ENCODE measurements at places on chromosomes 11 and 22. TPM values are rescaled to one million over a fixed set of nuclear protein-coding genes. Genes with fewer than 3 reads are reported as not detected.
A peak's percentile ranks its signal among the peaks of the same experiment; 100 is the strongest.

- no peak overlapping the region for H3K27ac ChIP-seq
- H3K36me3 ChIP-seq = no peaks in the 10 kb centered on the region
- H3K4me3 ChIP-seq = no peak overlapping the region
- no peaks in the 10 kb centered on the region for H3K4me1 ChIP-seq
- no peaks in the 10 kb centered on the region for H3K27me3 ChIP-seq
Measured at GRCh38 chr11:72263361-72263760, 19.4 kb upstream of the PHOX2A start.

The CSNK2A3 gene
- polyA plus RNA-seq = 0.45 TPM

GRCh38 chr22:30234786-30235470 is 11.6 kb downstream of the LIF start:
- no peak overlapping the region for H3K4me3 ChIP-seq
- H3K27me3 ChIP-seq = no peaks in the 10 kb centered on the region
- no peaks in the 10 kb centered on the region for H3K36me3 ChIP-seq
- peaks cover 33% of the 10 kb centered on the region for H3K4me1 ChIP-seq
- DNase-seq = peak; percentile 78
- H3K27ac ChIP-seq = peak overlapping the region; percentile 87

The USP2 gene
- 23.5 TPM for polyA plus RNA-seq

GRCh38 chr11:96384156-96384555 is 5.6 kb downstream of the CCDC82 start:
- no peak overlapping the region for H3K27ac ChIP-seq
- no peak for DNase-seq
- H3K4me3 ChIP-seq = no peak overlapping the region

The LUZP2 gene
- 2.2 TPM for polyA plus RNA-seq

GRCh38 chr11:117092951-117093590 is 5.2 kb downstream of the SIK3 start:
- H3K4me3 ChIP-seq = no peak overlapping the region
- no peaks in the 10 kb centered on the region for H3K36me3 ChIP-seq
- H3K27me3 ChIP-seq = no peaks in the 10 kb centered on the region
- DNase-seq = no peak
- H3K4me1 ChIP-seq = peaks cover 25% of the 10 kb centered on the region

DNA sequence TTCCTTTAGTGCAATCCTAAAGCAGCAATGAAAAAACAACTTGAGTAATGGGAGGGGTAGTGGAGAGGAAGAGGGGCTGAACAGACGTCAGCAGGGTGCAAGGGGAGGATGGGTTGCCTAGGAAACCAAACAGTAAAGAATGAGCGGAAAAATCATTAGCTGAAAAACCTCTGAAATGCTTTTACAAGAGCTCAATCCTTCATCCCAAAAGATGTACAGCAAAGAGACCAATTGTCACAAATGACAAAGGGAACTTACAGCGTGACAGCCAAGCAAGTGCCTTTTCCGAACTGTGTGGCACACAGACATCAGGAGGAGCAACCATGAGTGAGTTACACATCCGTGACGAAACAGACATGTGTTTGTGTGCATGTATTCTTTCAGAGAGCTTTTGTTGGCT is 104.6 kb downstream of the SIK3 start:
- H3K36me3 ChIP-seq = no peaks in the 10 kb centered on the region
- peak; percentile 11 for DNase-seq

- no peak for DNase-seq
- H3K36me3 ChIP-seq = no peaks in the 10 kb centered on the region
- H3K27ac ChIP-seq = no peak overlapping the region
- no peak overlapping the region for H3K4me3 ChIP-seq
Measured at GRCh38 chr11:34586488-34587281, 34.2 kb upstream of the EHF start.

The UBQLN3 gene
- polyA plus RNA-seq = not detected

DNA sequence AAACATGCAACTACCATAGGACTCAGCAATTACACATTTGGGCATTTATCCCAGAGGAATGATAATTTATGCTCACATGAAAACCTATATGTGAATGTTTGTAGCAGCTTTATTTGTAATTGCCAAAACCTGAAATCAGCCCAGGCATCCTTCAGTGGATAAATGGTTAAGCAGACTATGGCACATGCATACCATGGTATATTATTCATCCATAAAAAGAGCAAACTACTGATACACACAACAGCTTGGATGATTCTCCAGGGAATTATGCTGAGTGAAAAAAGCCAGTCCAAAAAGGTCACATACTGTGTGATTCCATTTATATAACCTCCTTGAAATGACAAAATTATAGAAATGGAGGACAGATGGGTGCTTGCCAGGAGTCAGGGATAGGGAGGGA is 86.7 kb downstream of the ALX4 start:
- peaks cover 2% of the 10 kb centered on the region for H3K4me1 ChIP-seq
- H3K27ac ChIP-seq = no peak overlapping the region
- no peak for DNase-seq
- H3K4me3 ChIP-seq = no peak overlapping the region
- no peaks in the 10 kb centered on the region for H3K27me3 ChIP-seq
- no peaks in the 10 kb centered on the region for H3K36me3 ChIP-seq

The BDNF gene
- 7.8 TPM for polyA plus RNA-seq

The CNGA4 gene
- 0.50 TPM for polyA plus RNA-seq

DNA sequence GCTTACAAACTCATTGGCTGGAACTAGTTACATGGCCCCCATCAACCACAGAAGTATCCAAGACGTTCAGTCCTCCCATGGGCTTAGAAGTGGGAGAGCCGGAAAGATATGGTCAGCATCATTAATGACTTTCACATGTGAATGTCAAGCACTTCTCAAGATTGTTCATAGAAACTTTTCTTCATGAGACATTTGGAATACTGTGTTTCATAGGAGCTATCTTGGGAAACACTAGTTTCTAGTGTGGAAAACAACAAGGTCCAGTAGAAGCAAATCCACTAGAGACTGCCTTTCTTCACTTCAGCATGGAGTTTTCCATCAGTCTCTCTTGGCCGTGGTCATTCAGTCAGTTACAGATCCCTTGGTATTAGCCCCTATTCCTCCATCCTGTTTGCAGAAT is 160.9 kb downstream of the C11orf91 start:
- DNase-seq = no peak
- H3K27ac ChIP-seq = no peak overlapping the region
- H3K36me3 ChIP-seq = no peaks in the 10 kb centered on the region

- H3K36me3 ChIP-seq = no peaks in the 10 kb centered on the region
- H3K27me3 ChIP-seq = no peaks in the 10 kb centered on the region
- peaks cover 7% of the 10 kb centered on the region for H3K4me1 ChIP-seq
Measured at GRCh38 chr22:25085930-25086901, 113.4 kb upstream of the CRYBB3 start.

The TYR gene
- not detected for polyA plus RNA-seq

GRCh38 chr22:49617866-49618676 is 209.6 kb downstream of the BRD1 start:
- no peak overlapping the region for H3K4me3 ChIP-seq
- no peaks in the 10 kb centered on the region for H3K4me1 ChIP-seq
- H3K36me3 ChIP-seq = no peaks in the 10 kb centered on the region
- H3K27ac ChIP-seq = no peak overlapping the region

The C22orf42 gene
- polyA plus RNA-seq = not detected

- peak overlapping the region; percentile 92 for H3K4me3 ChIP-seq
- H3K27ac ChIP-seq = peak overlapping the region; percentile 93
- DNase-seq = peak; percentile 71
- H3K4me1 ChIP-seq = peaks cover 18% of the 10 kb centered on the region
Measured at GRCh38 chr11:16606784-16607674, 131.4 kb upstream of the C11orf58 start.

The APOL4 gene
- polyA plus RNA-seq = 0.97 TPM

GRCh38 chr11:45270946-45271716 is 15.0 kb downstream of the SYT13 start:
- peak overlapping the region; percentile 15 for H3K27ac ChIP-seq
- H3K27me3 ChIP-seq = peaks cover 6% of the 10 kb centered on the region

- peaks cover 6% of the 10 kb centered on the region for H3K4me1 ChIP-seq
- H3K27ac ChIP-seq = no peak overlapping the region
- no peak overlapping the region for H3K4me3 ChIP-seq
Measured at GRCh38 chr11:86805873-86806310, 5.5 kb downstream of the PRSS23 start.

GRCh38 chr11:104222464-104222863 is 58.5 kb upstream of the PDGFD start:
- H3K27ac ChIP-seq = no peak overlapping the region
- no peak overlapping the region for H3K4me3 ChIP-seq
- no peak for DNase-seq
- no peaks in the 10 kb centered on the region for H3K36me3 ChIP-seq
- no peaks in the 10 kb centered on the region for H3K27me3 ChIP-seq
- no peaks in the 10 kb centered on the region for H3K4me1 ChIP-seq

The ZNF280A gene
- polyA plus RNA-seq = 0.44 TPM

DNA sequence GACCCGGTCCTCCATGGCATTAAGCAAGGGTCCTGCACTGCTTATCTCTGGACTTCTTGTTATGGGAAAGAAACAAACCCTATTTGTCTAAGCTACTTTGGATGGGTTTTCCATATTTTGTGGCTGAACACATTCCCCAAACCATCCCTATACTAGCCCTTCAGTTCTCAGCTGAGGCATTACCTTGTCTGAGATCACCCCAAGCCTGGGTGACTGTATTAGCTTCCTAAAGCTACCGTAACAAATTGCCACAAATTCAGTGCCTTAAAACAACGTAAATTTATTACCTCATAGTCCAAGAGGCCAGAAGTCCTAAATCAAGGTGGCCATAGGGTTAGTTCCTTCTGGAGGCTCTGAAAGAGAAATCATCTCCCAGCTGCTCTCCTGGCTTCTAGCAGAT is 43.1 kb upstream of the CEP295 start:
- no peaks in the 10 kb centered on the region for H3K27me3 ChIP-seq
- peaks cover 5% of the 10 kb centered on the region for H3K4me1 ChIP-seq
- DNase-seq = no peak
- H3K36me3 ChIP-seq = no peaks in the 10 kb centered on the region
- no peak overlapping the region for H3K4me3 ChIP-seq

The DCDC1 gene
- polyA plus RNA-seq = 0.63 TPM

DNA sequence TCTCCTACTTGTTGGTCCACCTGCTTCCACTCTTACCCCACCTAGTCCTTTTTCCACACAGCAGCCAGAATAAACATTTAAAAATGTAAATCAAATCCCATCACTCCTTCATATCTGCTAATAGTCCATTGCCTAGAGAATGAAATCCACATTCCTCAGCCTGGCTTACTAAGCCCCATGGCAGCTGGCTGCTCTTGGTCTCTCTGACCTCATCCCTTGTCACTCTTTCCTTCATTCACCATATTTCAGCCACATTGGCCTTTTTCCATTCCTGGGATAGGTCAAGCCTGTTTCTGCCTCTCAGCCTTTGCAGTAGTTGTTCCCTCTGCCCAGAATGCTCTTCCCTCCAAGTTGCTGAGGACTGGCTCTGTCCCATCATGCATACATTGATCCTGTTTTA is 512.8 kb downstream of the INSC start:
- DNase-seq = no peak
- no peaks in the 10 kb centered on the region for H3K36me3 ChIP-seq
- peaks cover 13% of the 10 kb centered on the region for H3K4me1 ChIP-seq
- H3K27ac ChIP-seq = no peak overlapping the region

The OR4C3 gene
- not detected for polyA plus RNA-seq

- H3K4me1 ChIP-seq = no peaks in the 10 kb centered on the region
- H3K4me3 ChIP-seq = no peak overlapping the region
- DNase-seq = peak; percentile 4
- no peaks in the 10 kb centered on the region for H3K36me3 ChIP-seq
- H3K27me3 ChIP-seq = no peaks in the 10 kb centered on the region
Measured at GRCh38 chr11:84673753-84674152, 953.4 kb downstream of the DLG2 start.

The KDM4E gene
- polyA plus RNA-seq = not detected

- peak; percentile 100 for DNase-seq
- H3K4me1 ChIP-seq = peaks cover 14% of the 10 kb centered on the region
- H3K27ac ChIP-seq = peak within 1 kb of the TSS; percentile 97
- H3K27me3 ChIP-seq = no peaks in the 10 kb centered on the region
- peak within 1 kb of the TSS; percentile 93 for H3K4me3 ChIP-seq
Measured at GRCh38 chr22:41832553-41833368, at the start of gene SREBF2. Gene SREBF2, plus strand, starts transcription at chr22:41833105. Its CDS starts 166 bp downstream, at chr22:41833271.

DNA sequence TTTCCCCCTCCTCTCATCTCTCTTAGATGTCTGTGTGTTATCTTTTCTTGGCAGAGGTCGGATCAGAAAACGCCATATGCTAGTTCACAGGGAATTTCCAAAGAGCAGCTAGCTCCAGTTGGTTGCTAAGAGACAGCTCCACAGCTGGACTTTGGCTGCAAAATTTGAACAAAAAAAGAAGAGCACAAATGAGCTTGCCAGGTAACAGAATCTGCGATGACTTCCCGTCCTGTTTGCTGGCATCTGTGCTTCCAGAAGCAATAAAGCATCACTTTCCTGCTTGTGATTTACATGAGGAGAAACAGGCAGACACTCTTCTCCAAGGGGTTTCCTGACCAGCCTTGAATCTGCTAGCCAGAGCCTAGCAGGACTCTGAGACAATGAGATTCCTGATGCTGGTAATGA is 596.0 kb upstream of the B3GAT1 start:
- peaks cover 10% of the 10 kb centered on the region for H3K4me1 ChIP-seq
- no peak overlapping the region for H3K4me3 ChIP-seq
- H3K27ac ChIP-seq = no peak overlapping the region
- DNase-seq = peak; percentile 43
- no peaks in the 10 kb centered on the region for H3K27me3 ChIP-seq

- no peak for DNase-seq
- no peaks in the 10 kb centered on the region for H3K36me3 ChIP-seq
- H3K27me3 ChIP-seq = no peaks in the 10 kb centered on the region
- peaks cover 9% of the 10 kb centered on the region for H3K4me1 ChIP-seq
Measured at GRCh38 chr22:29570456-29570855, 10.5 kb downstream of the NIPSNAP1 start.

The SAA2 gene
- polyA plus RNA-seq = 111 TPM

The LIPT2 gene
- polyA plus RNA-seq = 12.4 TPM

GRCh38 chr11:133536198-133536597 is 3.9 kb upstream of the OPCML start:
- H3K4me1 ChIP-seq = no peaks in the 10 kb centered on the region
- H3K27ac ChIP-seq = no peak overlapping the region
- H3K36me3 ChIP-seq = no peaks in the 10 kb centered on the region
- H3K4me3 ChIP-seq = no peak overlapping the region

Data from hepatocyte (in vitro differentiated cells).